ENCODE measurements at places on chromosomes 6 and 20.

- DNase-seq: no peak
Measured at GRCh38 chr6:151963001-151963400, 155.5 kb downstream of the ESR1 start.

GRCh38 chr20:19828232-19828631 is 70.2 kb downstream of the RIN2 start:
- no peak for DNase-seq

GRCh38 chr20:50879649-50880550 is 51.3 kb downstream of the ADNP start:
- DNase-seq: no peak

DNA sequence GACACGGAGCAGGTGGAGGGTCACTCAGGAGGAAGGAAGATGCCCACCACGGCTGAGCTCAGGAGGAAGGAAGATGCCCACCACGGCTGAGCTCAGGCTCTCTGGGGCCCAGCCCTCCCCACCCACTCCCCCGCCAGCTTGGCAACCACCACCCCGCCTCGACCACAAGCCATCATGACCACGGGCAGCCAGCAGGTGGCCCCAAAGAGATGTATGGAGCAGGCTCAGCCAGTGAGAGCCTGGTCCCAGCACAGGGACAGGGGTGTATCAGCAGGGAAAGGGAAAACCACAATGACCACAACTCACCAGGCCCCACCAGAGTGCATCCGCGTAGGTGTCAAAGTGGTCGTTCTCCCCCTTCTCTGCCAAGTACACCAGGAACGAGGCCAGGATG is 30.4 kb downstream of the KCNQ2 start:
- peak; percentile 43 for DNase-seq
